ENCODE measurements at places on chromosomes 16 and 17. TPM values are rescaled to one million over a fixed set of nuclear protein-coding genes. Genes with fewer than 3 reads are reported as not detected.

RCVRN gene
- total RNA-seq, result not detected

CD300A gene
- total RNA-seq, result not detected

AIPL1 gene
- total RNA-seq, result not detected

KRT31 gene
- not detected for total RNA-seq

LPO gene
- 0.22 TPM for total RNA-seq

MPP3 gene
- total RNA-seq, result 8.8 TPM

KRT13 gene
- not detected for total RNA-seq

OR1F1 gene
- total RNA-seq, result not detected

GCGR gene
- total RNA-seq, result not detected

NTN3 gene
- total RNA-seq, result 0.22 TPM

CACNA1H gene
- total RNA-seq, result 0.66 TPM

C17orf100 gene
- total RNA-seq, result 1.1 TPM

TBC1D3L gene
- total RNA-seq, result 3.1 TPM

DHX38 gene
- total RNA-seq, result 75.1 TPM

GUCY2D gene
- total RNA-seq, result not detected

KRT24 gene
- total RNA-seq, result not detected

HEATR3 gene
- 42.8 TPM for total RNA-seq

ZNF821 gene
- total RNA-seq, result 3.6 TPM

SEZ6L2 gene
- total RNA-seq, result 17.7 TPM

MAP1LC3B gene
- total RNA-seq, result 38.1 TPM

CACNG4 gene
- total RNA-seq, result not detected

CDRT15 gene
- not detected for total RNA-seq

CCL15 gene
- not detected for total RNA-seq

ZNF597 gene
- total RNA-seq, result 4.2 TPM

MYH8 gene
- total RNA-seq, result not detected

IRX3 gene
- total RNA-seq, result 12.7 TPM

NACA2 gene
- total RNA-seq, result not detected

CRYM gene
- 0.14 TPM for total RNA-seq

WDR90 gene
- 12.3 TPM for total RNA-seq

MEOX1 gene
- total RNA-seq, result 6.6 TPM

SECTM1 gene
- 36.3 TPM for total RNA-seq

GSDMA gene
- total RNA-seq, result not detected

TP53TG3C gene
- total RNA-seq, result 0.29 TPM

BMERB1 gene
- total RNA-seq, result 39.9 TPM

TAOK2 gene
- 47.7 TPM for total RNA-seq

HOXB1 gene
- not detected for total RNA-seq

MYO15A gene
- total RNA-seq, result 0.44 TPM

ZDHHC1 gene
- 4.6 TPM for total RNA-seq

CIAPIN1 gene
- total RNA-seq, result 50.3 TPM

AOC3 gene
- total RNA-seq, result 0.22 TPM

CCDC154 gene
- total RNA-seq, result 0.14 TPM

CLCN7 gene
- total RNA-seq, result 74.9 TPM

KCNH4 gene
- total RNA-seq, result not detected

CACNG5 gene
- total RNA-seq, result not detected

LITAFD gene
- not detected for total RNA-seq

TBC1D3 gene
- not detected for total RNA-seq

CPNE7 gene
- total RNA-seq, result 25.6 TPM

AP1G1 gene
- 86.9 TPM for total RNA-seq

DNASE1L2 gene
- 0.86 TPM for total RNA-seq

GRIN2A gene
- not detected for total RNA-seq

All from placental pericyte (primary cell).